ENCODE measurements at places on chromosomes 6 and 20.

GRCh38 chr6:159693894-159694545 lies 979 bp upstream of the SOD2 start:
- DNase-seq, result peak; percentile 62

DNA sequence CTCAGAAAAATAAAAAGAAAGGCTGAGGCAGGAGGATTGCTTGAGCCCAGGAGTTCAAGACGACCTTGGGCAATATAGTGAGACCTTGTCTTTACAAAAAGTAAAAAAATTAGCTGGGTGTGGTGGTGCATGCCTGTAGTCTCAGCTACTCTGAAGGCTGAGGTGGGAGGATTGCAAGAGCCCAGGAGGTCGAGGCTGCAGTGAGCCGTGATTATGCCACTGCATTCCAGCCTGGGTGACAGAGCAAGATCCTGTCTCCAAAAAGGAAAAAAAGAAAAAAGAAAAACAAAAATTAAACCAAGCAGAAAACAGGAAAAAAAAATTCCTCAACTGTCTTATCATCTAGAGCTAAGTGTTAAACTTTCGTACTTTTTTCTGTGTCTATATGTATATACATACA lies 12.4 kb upstream of the SRSF3 start:
- DNase-seq, result no peak

DNA sequence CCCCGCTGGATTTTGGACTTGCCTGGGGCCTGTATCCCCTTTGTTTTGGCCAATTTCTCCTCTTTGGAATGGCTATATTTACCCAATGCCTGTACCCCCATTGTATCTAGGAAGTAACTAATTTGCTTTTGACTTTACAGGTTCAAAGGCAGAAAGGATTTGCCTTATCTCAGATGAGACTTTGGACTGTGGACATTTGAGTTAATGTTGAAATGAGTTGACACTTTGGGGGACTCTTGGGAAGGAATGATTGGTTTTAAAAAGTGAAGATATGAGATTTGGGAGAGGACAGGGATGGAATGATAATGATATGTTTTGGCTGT lies 1220.3 kb upstream of the CITED2 start:
- DNase-seq, result no peak

GRCh38 chr6:41066867-41067304 lies 5.3 kb downstream of the OARD1 start:
- peak; percentile 72 for DNase-seq

All from amniotic epithelial cell (primary cell).